Activated T-helper 1 cell treated with anti-CD3 and anti-CD28 coated beads, Interleukin-12 subunit alpha, Interleukin-12 subunit beta, Interleukin-2, Interleukin-4 antibody, amounts not matched to agents 30 ng/mL and 10 ng/mL and 1 ng/mL, durations not matched to agents 14 hours and 24 hours and 36 hours (primary cell): ENCODE measurements at places on chromosomes 7 and 10. TPM values are rescaled to one million over a fixed set of nuclear protein-coding genes. Genes with fewer than 3 reads are reported as not detected.

- no peak overlapping the region for H3K4me3 ChIP-seq
- no peaks in the 10 kb centered on the region for H3K27me3 ChIP-seq
- no peak for DNase-seq
- no peak overlapping the region for H3K27ac ChIP-seq
These were observed 103.1 kb downstream of the GSAP start for GRCh38 chr7:77313085-77313484.

GRCh38 chr10:84348860-84349259 is 20.5 kb downstream of the CCSER2 start:
- peaks cover 47% of the 10 kb centered on the region for H3K4me1 ChIP-seq
- no peak overlapping the region for H3K27ac ChIP-seq
- H3K27me3 ChIP-seq = no peaks in the 10 kb centered on the region
- H3K36me3 ChIP-seq = peaks cover 10% of the 10 kb centered on the region
- no peak overlapping the region for H3K4me3 ChIP-seq
- DNase-seq = no peak

- no peak for DNase-seq
- H3K27me3 ChIP-seq = peaks cover 23% of the 10 kb centered on the region
- no peak overlapping the region for H3K27ac ChIP-seq
- no peak overlapping the region for H3K4me3 ChIP-seq
- no peaks in the 10 kb centered on the region for H3K4me1 ChIP-seq
These were observed 97.5 kb upstream of the MGMT start for GRCh38 chr10:129369566-129369965.

DNA sequence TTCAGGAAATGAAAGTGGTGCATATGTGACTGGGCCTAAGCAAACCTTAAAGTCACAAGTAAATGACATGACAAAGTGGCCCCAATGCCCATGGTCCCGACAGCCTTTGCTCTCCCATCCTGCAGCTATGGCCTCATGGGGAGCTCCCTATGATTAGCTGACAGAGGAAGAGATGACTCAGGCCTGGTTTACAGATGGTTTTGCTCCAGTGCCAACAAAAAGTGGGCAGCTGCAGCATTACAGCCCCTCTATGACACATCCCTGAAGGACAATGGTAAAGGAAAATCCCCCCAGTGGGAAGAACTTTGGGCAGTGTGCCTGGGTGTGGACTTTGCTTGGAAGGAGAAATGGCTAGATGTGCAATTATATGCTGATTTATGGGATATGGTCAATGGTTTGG is 105.1 kb upstream of the ADCY1 start:
- H3K4me1 ChIP-seq = no peaks in the 10 kb centered on the region
- H3K27me3 ChIP-seq = peaks cover 11% of the 10 kb centered on the region
- H3K36me3 ChIP-seq = no peaks in the 10 kb centered on the region
- no peak for DNase-seq

DNA sequence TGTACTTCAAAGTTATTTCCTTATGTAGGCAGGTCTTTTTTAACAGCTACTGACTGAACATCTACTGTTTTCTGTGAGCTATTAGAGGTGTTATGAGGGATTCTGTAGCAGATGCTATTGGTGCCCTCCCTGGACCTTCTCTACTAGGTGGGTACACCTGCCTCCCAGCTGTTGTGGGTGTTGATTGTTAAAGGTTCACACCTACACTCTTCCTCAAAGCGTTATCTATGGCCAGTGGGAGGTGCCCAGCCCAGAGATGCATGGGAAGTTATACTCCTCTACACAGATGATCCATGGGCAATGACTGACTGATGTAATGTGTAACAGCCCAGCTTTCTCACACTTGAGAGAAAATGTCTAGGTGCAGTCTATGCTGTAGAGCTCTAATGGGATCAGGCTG is 127.7 kb downstream of the PRKG1 start:
- no peaks in the 10 kb centered on the region for H3K36me3 ChIP-seq
- no peaks in the 10 kb centered on the region for H3K27me3 ChIP-seq
- H3K4me1 ChIP-seq = no peaks in the 10 kb centered on the region
- no peak overlapping the region for H3K27ac ChIP-seq

Gene KMT2C
- 59.5 and 64.2 TPM in 2 replicates for total RNA-seq
